ENCODE measurements at places on chromosomes 1 and 21.

DNA sequence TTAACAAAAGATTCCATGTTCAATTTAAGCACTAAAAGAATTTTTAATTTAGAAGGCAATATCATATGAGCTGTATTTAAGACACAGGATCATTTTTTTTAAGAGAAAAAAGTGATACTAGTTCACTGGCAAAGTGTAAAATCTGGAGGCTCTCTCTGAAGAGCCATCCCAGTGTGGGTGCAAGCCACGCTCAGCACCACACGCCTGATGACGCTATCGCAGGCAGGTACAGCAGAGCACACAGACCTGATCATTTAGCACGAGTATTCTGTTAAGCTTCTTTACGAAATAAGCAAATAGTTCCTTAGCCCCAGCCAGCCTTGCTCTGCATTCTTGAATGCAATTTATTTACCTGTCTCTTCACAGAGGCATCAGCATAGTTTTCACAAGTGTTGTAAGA is 198.6 kb downstream of the SIPA1L2 start:
- no peak for DNase-seq

- no peak for DNase-seq
Measured at GRCh38 chr1:158830904-158831507, at the start of gene MNDA. Gene MNDA (plus strand): TSS chr1:158831351. CDS start chr1:158842154, 10,803 bp downstream.

GRCh38 chr1:236530959-236531358 is 7.2 kb downstream of the LGALS8 start:
- DNase-seq, result no peak

DNA sequence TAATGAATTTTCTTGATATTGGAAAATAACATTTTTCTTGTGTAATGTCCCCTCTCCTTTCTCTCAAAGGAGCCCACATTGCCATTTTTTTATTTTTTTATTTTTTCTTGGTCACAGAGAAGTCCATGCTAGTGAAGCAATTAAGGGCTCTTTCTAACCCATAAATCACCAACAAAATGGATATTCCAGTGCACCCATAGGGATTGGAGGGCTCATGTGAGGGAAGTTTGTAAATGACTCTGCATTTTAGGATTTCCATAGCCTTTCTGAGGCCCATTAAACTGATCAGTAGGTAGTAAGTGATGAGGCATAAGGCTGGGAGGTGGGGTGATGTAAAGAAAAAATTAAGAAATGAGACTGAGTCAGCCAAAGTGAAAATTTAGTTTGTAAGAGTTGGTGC is 55.9 kb upstream of the JAK1 start:
- DNase-seq, result no peak

DNA sequence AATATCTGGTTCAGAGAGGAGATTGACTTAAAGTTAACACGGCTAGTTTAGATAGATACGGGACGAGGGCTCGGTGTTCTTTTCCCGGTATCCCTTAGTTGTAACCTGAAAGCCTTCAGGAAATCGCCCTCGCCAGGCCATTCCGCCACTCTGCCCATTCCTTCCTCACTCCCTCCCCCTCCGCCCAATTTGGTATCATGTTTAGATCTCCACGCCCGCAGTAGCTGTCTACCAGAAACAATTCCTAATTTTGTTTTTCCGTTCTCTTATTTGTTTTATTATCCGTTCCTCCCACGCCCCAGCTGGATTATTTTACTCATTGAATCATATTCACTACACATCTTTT is 685 bp upstream of the VAMP4 start:
- DNase-seq, result no peak

- DNase-seq, result no peak
Measured at GRCh38 chr1:13922466-13923110, 222.6 kb downstream of the PRDM2 start.

DNA sequence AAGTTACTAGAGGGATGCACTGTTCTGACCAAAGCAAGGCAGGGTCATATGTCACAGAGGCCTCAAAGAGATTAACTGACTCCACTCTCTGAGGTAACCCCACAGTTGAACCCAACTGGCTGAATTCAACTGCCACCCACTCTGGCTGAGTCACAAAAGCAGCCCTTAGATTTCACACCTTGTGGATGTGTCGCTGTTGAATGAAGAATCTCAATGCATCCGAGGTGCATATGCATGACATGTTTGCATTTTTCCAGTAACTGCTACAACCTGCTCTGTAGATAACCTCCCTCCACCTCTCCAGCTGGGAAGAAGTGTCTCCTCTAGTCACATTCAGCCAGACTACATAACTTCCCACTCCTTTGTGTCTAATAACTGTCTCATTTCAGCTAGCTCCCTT is 27.9 kb upstream of the KIF21B start:
- no peak for DNase-seq

DNA sequence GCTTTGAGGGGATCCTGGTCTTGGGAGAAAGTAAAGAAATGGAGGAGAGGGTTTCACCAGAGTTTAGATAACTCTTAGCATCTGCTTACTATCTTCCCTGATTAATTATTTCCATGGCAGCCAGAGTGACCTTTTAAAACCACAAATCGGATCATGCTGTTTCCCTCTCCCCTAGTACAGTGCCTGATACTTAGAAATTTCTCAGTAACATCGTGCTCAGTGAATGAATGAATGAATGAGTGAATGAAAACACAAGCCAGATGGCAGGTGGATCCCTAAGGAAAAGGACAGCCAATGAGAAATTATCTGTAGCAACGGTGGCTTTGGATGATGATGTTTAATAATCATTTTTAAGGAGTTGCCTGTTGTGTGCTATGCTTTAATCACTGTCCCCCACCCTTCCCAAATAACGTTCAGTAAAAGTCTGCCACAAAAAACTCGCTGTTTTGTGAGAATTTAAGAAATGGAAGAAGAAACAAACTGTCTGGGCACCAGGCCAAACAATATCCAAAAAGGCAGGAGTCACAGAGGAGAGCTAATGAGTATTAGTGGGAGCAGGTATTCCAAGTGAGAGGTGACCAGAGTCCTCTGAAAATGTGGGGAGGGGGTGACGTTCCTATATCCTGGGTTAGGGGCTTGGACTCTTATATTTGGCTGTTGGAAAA is 737 bp upstream of the SMAP2 start:
- no peak for DNase-seq

DNA sequence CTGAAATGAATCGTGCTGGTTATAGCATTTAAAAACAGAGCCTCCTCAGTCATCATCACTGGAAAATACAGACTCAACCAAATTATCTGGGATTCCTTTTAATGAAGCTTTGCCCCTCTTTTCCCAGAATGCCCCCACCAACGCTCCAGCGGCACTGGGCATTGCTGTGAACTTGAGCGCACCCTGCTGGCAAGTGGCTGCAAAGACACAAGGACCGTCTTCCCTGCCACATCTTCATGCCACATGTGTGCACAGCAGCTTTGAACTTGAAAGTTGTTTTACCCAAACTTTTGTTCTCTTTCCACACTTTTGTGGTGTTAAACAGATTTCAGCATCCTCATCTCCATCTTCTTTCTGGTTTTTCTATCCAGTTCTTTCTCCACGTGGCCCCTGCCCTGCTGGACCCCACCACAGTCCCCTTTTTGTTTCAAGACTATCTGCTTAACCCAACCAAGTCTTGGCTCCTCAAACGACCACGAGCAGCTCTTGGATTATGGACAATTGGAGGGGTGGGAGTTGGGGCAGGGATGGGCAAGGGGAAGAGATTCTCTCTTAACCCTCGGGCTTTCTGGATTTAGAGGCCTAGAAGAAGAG is 12.8 kb upstream of the LMX1A start:
- no peak for DNase-seq

DNA sequence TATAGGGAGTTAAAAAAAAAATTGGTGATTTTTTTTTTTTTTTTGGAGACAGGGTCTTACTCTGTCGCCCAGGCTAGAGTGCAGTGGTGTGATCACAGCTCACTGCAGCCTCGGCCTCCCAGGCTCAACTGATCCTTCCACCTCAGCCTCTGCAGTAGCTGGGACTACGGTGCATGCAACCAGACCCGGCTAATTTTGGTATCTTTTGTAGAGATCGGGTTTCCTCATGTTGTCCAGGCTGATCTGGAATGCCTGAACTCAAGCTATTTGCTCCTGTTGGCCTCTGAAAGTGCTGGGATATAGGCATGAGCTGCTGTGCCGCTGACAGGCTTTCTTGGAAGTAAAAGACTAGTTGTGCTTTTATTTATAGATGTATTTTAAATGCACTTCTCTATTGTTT is 3.0 kb downstream of the CDC42 start:
- DNase-seq, result no peak

DNA sequence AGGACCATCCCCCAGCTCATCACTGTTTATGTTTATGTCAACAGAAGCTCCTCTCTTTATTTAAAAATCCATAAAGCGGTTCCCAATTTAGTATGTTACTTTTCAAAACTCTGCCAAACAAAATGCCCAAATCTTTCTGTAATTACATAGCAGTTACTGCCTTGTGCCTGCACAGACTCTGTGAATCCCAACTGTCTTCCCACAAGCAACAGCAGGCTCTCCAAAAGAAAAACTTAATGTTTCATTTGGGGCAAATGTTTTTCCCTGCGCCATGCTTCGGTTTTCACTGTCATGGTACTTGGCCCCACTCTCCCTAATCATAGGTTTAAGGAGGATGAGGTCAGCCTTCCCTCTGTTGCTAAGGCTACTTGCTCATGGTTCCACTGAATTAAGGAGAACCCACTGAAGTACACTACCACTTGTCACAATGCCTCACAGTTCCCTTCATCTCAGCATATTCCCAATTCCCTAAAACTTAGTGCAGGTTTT is 4.6 kb downstream of the COLGALT2 start:
- DNase-seq, result no peak

DNA sequence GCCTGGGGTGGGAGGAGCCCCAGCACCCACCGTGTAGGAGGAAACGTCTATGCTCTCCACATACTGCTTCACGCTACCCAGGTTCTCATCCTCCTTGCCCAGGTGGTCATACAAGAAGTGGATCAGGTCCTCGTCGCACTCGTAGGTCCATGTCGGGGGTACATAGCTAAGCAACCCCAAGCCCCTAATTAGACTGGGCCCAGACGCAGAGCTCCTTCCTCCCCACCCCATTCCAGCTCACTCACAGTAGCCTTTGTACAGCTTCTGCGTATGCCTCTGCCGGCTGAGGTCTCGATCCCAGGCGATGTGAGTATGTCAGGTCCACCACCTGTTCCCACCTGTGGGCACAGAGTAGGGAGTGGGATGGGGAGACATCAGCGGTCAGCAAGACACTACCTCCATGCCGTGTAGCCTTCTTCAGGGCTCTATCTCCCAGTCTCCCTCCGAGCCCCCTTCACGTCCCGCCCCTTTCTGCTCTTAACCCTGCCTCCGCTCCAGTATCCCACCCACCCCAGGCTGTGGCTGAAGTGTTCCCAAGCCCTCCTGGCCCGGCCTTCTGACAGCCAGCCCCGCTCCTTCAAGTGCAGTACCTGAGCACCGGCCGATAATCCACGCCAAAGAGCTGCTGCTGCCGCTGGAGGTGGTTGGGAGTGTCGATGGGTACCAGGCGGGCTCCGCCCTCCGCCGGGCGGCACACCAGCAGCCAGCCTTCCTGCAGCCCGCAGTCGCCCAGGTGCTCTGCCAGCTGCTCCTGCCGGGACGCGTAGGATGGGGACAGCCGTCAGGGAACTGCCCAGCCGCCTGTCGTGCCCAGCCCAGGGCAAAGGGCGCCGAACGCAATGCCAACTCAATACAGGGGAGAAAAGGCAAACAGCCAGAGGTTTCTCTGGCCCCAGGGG is 919 bp downstream of the HECTD3 start:
- DNase-seq, result no peak

DNA sequence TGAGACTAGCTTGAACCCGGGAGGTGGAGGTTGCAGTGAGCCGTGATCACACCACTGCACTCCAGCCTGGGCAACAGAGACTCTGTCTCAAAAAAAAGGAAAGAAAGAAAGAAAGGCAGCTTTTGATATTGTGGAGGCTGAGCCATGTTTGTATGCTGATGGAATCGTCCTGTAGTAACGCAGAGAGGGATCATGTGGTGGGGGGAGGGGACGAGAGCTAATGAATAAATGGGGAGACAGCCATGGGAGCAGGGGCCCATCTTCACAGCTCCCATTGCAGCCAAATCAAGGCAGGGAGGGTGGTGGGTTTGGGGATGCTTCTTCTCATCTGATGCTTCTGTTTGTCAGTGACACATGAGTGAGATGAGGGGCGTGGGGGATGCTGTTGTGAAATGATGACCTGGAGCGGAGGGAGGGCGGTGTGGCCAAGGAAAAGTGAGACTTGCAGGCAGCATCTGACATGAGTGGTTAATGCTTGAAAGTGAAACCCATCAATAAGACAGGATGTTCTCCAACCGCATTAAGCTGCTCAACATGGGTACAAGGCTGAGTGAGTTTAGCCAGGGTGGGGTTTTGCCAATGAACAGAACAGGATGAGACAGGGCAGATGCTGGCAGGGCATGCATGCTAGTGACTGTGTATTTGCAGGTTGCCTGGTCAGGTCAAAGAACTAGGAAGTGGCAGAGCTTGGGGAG is 16.7 kb downstream of the SPATA21 start:
- no peak for DNase-seq

DNA sequence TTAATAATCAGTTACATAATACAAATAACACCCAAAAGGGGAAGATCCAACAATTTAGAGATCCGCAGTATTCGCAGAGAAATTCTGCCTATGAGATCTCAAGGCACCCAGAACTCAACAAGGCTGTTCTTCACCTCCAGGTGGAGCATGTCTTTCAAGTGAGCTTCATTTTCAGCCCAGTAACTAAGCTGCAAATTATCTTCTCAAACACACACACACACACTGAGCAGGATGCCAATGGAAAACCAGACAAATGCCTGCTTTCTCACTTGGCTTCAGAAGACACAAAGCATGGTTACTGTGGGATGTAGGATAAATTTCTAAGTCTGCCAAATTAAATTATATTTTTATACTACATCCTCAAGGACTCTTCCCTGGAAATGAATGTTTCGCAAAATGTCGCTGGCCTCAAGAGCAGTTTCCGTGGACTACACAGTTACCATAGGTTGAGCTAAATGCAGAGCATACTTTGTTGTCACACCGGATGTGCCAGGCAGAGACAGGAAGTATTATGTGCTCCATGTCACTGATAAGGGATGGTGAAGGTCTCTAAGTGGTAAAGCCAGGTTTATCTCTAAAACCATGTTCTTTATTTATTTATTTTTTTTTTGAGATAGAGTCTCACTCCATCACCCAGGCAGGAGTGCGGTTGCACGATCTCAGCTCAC is 30.3 kb downstream of the UBR4 start:
- DNase-seq, result no peak

DNA sequence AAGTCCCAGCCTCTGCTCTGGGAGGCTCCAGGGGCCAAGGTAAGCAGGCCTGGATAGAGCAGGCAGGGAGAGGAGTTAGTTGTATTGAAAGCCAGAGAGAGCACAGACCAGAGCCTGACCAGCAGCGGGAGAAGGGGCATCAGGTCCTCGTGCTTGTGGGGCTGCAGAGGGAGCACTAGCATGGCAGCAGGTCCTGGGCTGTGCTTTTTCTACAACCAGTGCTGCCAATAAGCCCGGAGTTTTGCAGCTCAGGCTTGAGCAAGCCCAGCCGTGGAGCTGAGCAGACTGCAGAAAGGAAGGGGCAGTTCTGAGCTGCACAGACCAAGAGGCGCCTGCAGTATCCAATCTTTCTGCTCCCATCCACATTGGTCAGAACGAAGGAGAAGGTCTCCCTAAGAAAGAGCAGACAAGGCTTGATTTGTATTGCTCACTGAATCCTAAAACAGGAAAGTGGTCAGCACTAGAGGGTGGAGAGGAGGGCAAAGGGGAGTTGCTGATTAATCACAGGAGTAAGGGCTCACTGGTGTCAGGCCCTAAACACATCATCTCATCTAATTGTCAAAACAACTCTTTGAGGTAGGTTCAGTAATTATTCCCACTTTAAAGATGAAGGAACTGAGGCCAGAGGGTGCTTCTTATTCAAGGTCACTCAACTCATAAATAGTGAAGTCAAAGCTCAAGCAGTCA is 2.7 kb downstream of the DENND2D start:
- no peak for DNase-seq

- no peak for DNase-seq
Measured at GRCh38 chr1:222443566-222443965, 104.3 kb downstream of the HHIPL2 start.

GRCh38 chr1:65866439-65866838 is 73.7 kb downstream of the PDE4B start:
- no peak for DNase-seq

All from T1000 (cell line).